Ascending aorta (tissue), 2 donors: ENCODE measurements at places on chromosomes 3 and 15.

GRCh38 chr3:41148478-41148877 lies 50.8 kb upstream of the CTNNB1 start:
- no peak for DNase-seq

GRCh38 chr15:69725957-69726356 lies 273.3 kb downstream of the RPLP1 start:
- DNase-seq: no peak

- DNase-seq: no peak
Observed at GRCh38 chr15:65914981-65915925, 46.0 kb downstream of the RAB11A start.

DNA sequence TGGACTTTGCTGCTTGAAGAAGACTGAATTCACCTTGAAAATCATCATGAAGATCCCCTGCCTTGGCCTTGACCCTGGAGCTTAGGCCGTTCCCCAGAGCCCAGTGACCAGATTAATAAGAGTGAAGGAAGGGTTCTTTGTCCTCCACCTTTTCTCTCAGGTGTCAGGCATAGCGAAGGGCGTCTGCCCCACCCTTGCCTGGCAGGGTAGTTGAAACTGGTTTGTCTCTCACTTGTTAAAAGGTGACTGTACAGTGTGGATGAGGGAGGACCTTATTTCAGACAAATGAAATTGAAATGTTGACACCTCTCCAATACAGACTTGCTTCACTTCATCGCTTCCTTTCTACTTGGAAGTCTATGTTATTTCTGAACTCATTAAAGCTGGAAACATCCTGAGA lies 223.7 kb upstream of the BHLHE40 start:
- DNase-seq: no peak

- no peak for DNase-seq
Observed at GRCh38 chr15:77507143-77507897, 86.6 kb downstream of the HMG20A start.

DNA sequence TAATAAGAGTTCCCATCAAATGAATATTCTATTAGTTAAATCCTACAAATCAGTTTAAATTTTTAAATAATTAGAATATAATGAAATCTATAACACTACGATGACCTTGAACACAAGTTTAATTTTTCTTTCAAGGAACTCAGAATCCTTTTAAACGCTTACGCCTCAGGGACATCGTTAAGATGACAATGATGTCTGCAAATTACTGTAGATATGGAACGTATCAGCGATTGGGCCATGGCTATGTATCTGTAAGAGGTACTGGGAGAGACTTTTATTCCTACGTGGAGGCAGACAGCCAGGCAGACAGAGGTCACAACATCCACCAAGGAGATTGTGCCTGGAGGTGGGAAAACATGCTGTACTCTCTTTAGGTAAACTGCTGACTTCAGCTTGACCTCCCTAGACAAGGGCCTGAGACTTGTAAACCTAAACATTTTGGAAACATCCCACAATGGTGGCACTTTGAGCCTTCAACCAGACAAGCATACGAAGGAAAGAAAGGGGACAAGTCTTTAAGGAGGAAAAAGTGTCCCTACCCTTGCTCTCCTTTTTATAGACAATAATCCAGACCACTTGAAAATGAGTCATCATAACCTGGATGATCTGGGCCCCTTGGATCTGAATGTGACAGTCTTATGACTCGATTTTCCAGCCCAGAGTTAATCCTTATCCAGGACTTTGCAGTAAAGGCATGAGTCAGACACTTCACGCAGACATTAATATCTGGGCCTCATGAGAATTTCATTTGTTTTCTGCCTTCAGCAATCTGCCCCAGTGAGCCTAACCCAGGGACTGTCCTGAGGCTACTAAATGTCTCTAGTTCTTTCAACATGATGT lies 6.8 kb upstream of the LDHAL6B start:
- no peak for DNase-seq

DNA sequence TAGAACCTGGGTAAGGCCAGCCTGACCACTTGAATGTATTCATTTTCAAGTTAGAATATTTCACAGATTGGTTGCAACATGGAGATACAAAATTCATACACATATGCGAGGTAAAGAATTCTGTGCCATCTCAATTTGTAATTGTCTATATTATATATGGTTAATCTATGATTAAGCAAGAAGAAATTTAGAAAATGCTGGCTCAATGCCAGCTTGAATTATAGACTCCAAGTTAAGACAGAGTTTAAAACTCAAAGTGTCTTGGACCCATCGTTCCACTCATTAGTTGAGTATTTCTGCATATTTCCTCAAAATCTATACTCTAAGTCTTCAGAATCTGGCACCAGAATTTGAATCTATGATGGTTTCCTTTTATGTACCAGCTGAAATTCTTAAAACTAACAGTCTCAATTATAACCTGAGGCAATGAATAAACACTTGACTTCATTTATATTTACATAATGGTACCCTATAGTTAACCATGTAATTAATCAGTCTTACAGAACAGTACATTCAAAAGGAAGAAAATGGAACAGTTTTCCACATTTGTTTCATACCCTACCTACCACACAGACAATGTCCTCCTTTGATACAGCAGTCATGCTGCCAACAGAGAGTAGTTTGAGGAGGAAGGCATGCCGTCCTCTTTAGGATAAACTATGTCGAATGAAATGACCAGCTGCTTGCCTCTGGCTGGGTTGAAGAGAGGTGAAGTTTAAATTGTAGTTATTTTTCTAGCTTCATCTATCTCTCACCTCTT lies 95.7 kb downstream of the CD47 start:
- no peak for DNase-seq

GRCh38 chr15:61768131-61768530 lies 292.1 kb downstream of the VPS13C start:
- no peak for DNase-seq

DNA sequence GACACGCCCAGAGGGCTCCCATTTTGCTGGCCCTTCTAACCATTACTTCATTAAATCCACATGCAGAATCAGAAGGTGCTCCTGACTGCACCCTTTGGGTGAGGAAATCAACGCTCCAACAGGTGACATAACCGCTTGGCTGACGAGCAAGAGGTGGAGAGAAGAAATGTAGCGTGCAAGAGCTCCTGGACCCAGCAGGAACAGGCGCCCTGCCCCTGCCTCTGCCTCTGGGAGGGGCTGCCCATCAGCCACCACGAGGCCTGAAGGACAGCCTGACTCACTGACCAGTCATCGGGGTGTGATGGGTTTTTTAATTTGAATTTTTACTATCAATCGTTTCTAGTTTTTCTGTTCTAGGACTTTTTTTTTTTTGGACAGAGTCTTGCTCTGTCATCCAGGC lies 218.2 kb downstream of the ADAMTS17 start:
- no peak for DNase-seq

- DNase-seq: no peak
Observed at GRCh38 chr3:190731596-190731995, 130.9 kb downstream of the GMNC start.
